ENCODE measurements at places on chromosomes 5 and 9.

- no peak for DNase-seq
These were observed 126.2 kb upstream of the DPYSL3 start for GRCh38 chr5:147635882-147636728.

DNA sequence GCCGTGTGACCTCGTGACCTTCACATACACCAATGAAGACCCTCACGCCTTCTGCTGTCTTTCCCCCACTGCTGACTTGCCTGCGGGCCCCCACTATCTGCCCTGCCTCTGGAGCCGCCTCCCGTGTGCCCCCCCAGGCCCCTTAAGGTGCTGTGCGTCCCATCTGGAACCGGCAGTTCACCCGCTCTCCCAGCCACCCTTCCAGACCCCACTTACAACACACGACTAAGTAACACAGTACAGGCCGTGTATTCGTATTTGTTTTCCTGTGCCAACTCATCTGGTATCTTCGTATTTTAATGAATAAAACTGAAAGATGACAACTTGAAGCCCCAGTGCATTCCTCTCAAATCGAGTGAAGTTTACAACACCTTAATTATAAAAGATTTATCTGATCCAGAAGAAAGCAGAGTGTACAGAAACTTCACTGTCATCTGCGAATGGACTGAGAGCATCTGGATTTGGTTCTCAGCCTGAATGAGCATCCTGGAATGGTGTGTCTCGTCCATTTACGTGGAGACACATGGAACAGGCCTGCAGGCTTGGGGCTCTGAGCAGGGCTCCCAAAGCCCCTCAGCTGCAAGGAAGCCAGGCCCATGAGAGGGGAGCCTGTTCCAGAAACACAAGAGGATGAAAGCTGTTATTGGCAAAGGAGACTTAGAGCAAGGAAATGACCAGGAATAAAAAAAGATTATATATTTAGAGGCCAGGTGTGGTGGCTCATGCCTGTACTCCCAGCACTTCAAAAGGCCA is 21.9 kb upstream of the TERT start:
- no peak for DNase-seq

DNA sequence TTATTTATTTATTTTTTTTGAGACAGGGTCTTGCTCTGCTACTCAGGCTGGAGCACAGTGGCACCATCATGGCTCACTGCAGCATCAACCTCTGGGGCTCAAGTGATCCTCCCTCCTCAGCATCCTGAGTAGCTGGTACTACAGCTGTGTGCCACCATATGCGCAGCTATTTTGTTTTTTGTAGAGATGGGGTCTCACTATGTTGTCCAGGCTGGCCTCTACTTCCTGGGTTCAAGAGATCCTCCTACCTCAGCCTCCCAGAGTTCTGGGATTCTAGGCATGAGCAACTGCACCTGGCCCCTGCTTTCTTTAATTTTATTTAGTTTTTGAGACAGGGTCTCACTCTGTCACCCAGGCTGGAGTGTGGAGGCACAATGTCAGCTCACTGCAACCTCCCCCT is 19.5 kb upstream of the ZDHHC12 start:
- no peak for DNase-seq

DNA sequence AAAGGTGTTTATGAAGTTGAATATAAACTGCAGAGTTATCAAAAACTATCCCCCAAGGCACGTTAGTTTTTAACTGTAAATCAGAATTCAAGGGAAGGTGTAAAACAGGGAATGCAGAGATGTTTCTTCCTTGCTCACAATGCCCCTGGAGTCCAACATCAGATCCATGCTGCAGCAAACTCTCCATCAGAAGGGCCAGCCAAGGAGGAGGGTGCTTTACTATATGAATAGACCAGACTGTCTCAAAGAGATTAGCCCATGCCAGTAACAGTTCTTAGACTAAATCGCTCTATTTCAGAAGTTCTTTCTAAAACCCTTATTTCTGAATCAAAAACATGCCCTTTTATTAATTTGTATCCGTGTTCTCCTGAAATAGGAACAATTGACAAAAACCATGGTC is 362.8 kb upstream of the RPS23 start:
- DNase-seq: no peak

- DNase-seq: no peak
These were observed 34.7 kb downstream of the SH3RF2 start for GRCh38 chr5:145971108-145971507.

- DNase-seq: no peak
These were observed 2.0 kb downstream of the ENC1 start for GRCh38 chr5:74638544-74638969.

DNA sequence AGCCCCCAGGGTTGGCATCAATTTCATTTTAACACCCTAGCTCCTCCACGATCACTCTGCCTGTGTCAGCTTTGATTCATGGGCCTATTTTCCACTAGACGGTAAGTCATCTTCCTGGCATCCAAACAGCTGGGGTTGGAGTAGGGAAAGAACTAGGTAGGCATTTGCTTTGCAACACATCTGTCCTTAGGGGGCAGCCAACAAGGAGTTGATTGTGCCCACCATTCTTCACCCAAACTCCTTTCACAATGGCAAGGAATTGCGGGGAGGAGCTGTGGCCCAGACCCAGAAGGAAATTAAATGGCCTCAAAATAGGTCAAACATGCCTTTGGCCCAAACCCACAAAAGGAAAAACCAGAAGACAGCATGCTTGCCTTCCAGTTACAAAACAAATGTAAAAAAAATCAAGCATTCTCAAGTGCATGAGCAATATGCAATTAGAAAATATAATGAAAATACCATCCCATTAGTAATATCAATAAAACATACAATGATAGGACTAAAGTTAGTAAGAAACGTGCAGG is 71.8 kb downstream of the NRG2 start:
- DNase-seq: no peak

DNA sequence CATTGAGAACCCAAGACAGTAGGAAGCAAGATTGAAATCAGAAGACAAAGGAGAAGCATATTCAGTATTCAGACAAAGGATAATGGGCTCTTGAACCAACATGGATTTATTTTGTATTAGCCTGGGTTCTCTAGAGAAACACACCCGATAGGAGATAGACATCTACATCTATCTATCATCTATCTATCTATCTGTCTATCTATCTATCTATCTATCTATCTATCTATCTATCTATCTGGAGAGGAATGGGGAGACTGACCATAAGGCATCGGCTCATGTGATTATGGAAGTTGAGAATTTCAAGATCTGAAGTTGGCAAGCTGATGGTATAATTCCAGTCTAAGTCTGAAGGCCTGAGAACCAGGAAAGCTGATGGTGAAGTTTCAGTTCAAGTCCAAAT is 13.4 kb downstream of the COX7C start:
- DNase-seq: no peak

- no peak for DNase-seq
These were observed 937.2 kb upstream of the TYRP1 start for GRCh38 chr9:11755951-11756350.

DNA sequence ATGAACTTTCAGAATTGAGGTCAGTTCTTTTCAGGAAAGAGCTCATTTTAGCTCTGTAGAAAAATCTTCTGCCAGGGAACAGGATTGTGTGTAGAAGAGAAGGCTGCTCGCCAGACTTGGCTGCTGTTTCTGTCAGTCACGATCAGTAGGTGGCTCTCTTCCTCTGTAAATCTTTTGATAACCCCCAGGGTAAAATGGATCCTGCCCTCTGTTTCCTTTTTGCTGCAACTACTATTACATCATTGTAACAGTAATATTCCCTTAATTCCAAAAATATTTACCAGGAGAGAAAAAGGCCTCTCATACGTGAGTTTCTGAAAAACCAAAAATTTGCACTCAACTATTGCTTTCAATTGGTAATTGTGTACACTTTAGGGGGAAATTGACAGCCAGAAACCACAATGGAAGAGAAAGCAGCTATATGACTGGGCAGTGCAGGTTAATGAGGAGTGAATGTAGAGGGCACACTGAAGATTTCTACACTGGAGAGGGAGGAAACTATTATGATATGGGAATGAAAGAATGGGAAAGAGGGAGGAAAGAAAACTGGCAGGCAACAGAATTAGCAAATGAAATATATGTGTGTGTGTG is 12.3 kb downstream of the IFNA21 start:
- DNase-seq: no peak

GRCh38 chr5:55421074-55421529 is 113.3 kb downstream of the MTREX start:
- no peak for DNase-seq

DNA sequence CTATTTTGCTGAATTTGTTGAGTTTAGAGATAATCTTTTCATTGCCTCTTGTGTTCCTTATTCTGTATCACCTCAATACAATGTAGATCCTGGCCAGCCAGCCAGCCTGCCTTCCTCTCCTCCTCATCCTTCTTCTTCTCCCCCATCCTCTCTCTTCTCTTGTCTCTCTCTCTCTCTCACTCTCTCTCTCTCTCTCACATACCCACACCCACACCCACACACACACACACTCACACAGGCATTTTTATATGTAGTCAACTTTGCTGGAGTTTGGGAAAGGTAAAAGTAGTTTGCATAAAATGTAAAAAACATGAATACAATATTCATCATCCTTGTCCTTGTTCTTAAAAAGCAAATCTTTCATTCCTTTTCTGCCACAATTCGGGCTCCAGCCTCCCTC is 60.5 kb downstream of the ZFAND5 start:
- no peak for DNase-seq

- DNase-seq: no peak
These were observed 85.3 kb upstream of the STC2 start for GRCh38 chr5:173413471-173413982.

DNA sequence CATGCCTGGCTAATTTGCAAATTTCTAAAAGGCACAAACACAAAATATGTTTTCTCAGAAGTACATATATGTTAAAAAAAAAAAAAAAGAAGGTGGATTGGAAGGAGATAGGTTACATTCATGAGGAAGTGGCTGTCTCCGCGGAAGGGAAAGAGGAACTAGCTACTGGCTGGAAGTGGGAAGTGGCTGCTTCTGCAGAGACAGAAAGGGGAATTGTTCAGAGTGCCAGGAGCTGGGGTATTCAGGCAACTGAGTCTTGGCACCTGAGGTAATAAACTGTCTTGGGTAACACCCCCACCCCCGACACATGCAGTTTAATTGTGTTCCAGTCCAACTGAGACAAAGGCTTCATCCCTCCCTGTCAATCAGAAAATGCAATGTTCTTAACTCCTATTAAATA is 45.6 kb downstream of the S1PR3 start:
- DNase-seq: no peak

GRCh38 chr5:132273631-132274030 is 16.1 kb downstream of the PDLIM4 start:
- no peak for DNase-seq

- no peak for DNase-seq
These were observed 19.0 kb downstream of the C9orf152 start for GRCh38 chr9:110188991-110189390.

- no peak for DNase-seq
These were observed 33.4 kb upstream of the NCS1 start for GRCh38 chr9:130138791-130139190.

DNA sequence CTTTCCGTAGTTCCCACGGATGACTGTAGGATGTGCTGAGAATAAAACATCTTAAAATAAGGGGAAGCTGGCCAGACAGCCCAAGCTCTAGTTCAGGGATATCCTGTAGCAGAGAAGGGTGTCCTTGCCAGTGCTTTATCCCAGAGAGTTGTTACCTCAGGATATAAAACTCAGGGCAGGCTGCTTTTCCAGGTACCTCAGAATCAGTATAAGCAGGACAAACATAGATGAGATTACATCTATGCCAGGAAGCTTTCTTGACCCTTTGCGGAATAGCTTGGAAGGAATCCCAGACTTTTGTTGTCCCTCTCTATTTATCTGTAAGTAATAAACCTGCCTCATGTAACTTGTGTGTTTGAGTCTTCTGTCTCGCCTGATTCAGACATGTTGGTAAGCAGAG is 565.7 kb downstream of the PRDM9 start:
- DNase-seq: no peak

DNA sequence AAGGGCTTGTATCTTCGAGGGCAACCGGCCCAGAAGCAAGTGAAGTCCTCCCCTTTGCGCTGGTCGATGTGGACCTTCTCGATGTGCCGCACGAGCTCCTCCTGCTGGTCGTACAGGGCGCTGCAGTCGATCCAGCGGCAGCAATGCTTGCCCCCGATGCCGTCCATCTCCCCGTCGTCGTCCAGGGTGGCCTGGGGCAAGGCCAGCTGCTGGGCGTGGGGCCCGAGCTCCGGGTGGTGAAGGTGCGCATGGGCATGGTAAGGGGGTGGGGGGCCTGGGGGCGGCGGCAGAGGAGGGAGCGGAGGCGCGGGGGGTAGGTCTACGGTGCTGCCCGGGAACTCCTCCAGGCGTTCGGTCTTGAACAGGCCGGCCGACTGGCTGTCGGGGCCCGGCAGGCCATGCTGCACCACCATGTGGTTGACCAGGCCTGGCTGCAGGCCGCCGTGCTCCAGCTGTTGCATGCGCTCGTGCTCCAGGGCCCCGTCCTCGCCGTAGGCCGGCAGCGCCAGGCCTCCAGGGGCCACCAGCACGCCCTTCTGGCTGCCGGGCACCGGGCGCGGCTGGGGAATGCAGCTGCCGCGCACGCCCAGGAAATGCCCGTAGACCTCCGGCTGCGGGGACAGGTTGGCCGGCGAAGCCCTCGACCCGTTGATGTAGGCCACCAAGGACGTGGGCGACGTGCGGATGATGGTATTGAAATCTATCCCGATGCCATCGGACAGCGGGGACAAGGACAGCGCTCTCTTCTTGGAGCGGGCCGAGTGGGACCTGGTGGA is 181.8 kb downstream of the GLIS3 start:
- DNase-seq: no peak

- DNase-seq: no peak
These were observed 228.3 kb downstream of the ARHGAP26 start for GRCh38 chr5:142998316-142999020.

DNA sequence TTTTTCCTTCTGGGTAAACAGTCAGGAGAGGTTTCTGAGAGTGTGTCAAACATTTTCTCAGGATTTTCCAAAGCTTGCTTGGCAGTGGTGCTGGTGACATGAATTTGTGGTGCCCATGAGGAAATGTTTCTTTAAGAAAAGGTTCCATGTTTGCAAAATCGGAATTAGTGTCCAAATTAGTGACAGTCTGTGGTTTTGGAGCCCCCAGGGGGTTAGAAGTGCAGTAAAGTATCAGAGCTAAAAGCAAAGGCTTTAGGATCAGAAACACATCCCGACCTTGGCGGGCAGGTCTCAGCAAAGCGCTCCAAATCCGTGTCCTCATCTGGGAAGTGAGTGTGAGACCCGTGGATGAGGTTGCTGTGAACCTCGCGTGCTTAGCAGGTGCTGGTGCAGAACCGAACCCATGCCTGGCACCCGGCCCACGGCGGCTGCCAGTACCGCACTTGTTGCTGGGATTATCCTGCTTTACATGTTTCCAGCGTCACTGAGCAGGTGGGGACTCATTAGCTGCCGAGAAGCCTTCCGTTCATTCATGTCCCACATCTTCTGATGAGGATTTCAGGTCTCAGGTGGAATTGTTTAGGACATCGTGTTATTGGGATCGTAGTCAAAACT is 70.8 kb upstream of the COL5A1 start:
- DNase-seq: no peak
